ENCODE measurements at places on chromosomes 12 and 14.
A peak's percentile ranks its signal among the peaks of the same experiment; 100 is the strongest.

GRCh38 chr14:63204407-63205043 is at the start of gene RHOJ:
TSS of gene RHOJ (plus strand) at chr14:63204443. CDS start at chr14:63204870, 427 bp downstream.
- DNase-seq, result no peak

DNA sequence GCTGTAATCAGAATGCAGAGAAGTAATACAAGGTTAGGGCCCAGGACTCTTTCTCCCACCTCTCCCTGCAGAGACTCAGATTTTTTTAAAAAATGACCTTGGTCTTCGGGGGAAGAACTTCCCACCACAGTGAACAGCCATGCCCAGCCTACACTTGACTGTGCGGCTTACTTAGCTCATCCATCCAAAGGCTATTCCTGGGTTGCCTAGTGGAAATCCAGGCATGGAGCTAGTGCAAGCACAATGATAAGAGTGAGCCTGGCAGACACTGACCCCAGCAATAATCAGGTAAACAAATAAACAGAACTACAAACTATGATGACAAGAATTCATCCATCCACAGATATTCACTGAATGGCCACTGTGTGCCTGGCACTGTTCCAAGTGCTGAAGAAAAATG is 14.7 kb downstream of the SERPINA5 start:
- no peak for DNase-seq

GRCh38 chr12:131796754-131797587 is 31.2 kb upstream of the MMP17 start:
- DNase-seq, result no peak

GRCh38 chr12:116884871-116885270 is 3.6 kb upstream of the HRK start:
- DNase-seq, result no peak

DNA sequence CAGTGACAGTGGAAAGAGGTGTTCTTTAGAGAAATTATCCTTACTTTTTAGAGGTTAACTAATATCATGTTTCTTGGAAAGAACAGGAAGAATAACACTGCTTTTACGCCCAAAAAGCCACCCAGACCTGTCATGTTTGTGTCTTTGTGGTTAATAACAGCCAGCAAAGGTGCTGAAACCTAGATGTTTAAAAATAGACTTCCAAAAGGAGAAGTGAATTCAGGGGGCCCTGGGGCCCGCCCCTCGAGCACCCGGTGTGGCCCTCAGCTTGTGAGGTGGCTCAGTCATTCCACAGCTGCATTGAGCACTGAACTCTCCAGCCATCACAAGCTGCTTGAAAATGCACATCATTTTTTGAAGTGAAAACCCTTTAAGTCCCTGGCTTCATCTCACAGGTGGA is 20.8 kb upstream of the AMN start:
- DNase-seq, result no peak

DNA sequence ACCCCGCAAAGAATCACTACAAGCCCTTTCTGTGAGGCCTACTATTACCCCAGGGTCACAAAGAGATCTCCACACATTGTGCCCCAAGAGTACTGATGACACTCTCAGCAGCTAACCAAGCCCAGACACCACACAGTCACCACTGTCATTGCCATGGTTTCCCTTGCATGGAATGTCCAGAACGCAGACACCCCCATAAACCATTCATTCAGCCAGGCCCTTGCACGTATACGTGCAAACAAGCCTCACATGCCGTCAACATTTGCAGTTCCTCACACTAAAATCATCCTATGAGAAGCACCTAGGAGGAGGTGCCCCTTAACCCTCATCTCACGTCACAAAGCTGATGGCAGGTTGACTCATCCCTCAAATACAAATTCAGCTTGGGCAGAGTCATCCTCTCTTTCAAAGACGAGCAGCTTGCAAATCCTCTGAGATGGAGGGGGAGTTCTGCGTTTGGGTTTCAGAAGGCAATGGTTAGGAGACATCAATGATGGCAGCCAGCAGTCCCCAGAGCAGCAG is 17.1 kb upstream of the KRT77 start:
- DNase-seq, result no peak

- DNase-seq, result no peak
Observed at GRCh38 chr12:49635656-49636055, 12.3 kb downstream of the PRPF40B start.

DNA sequence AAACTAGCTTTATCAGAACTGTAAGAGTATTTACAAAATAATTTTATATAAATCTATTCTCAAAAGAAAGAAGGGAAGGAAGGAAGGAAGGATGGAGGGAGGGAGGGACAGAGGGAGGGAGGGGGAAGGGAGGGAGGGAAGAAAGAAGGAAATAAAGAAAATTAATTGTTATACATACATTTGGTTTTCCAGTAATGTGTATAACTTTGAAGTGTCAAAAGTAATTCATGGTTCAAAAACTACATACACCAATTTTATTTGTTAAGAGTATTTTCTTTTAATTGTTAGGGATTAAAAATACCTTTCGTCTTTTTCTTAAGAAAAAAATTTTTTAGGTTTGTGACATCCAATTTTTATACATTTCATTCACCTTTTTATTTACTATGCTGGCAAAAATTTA is 17.5 kb upstream of the KCNC2 start:
- DNase-seq, result no peak

GRCh38 chr12:52255926-52256583 is 18.4 kb upstream of the KRT86 start:
- no peak for DNase-seq

DNA sequence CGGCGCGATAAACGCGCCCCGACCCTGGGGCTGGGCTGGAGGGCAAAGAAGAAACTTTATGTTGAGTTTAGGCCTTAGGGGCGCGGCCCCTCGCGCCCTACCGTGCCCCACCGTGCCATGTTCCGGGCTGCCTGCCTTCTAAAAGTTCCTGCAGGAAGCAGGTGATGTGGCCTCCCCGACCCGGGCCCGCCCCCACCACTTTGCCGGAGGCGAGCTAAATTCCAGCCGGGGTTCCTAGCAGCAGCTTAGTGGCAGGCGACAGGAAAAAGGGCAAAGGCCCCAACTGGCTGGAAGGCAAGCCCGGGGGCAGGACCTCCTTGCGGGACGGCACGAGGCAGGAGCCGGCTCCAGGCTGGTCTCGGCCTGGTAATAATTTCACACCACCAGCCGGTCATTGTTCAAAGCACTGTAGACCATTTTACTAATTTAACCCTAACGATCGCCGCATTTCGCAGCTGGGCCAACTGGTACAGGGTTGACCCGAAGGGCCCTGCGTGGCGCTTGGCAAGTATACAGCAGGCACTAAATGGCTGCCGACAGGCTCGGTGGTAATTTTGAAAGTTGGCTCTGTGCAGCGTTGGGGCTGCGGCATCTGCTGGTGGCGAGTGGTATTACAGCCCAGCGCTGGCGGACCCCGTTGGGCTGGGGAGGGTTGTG is 895 bp upstream of the CCDC88C start:
- peak; percentile 86 for DNase-seq

GRCh38 chr14:53655080-53655785 is 301.4 kb downstream of the BMP4 start:
- DNase-seq, result no peak

GRCh38 chr12:104510145-104510872 is 53.6 kb downstream of the CHST11 start:
- no peak for DNase-seq

- DNase-seq, result no peak
Observed at GRCh38 chr12:123656392-123656791, 14.5 kb upstream of the TCTN2 start.

- no peak for DNase-seq
Observed at GRCh38 chr14:77436042-77436441, 12.7 kb upstream of the NOXRED1 start.

DNA sequence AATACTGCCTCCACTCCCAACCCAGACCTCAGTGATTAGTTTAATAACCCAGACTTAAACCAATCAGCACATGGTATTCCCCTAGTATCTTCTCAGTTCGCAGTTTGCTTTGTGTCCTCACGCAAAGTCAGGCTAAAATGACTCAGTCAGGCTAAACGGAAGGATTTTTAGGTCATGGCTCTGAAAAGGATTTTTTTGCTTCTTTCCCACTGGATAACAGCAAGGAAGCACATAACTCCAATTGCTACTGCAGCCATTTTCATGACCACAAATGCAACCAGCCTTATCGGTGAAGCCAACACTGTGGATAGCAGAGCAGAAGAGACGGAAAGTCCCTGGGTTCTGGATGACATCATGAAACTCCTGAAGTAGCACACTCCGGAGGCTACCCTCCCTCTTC is 67.7 kb downstream of the ZC3H14 start:
- no peak for DNase-seq

DNA sequence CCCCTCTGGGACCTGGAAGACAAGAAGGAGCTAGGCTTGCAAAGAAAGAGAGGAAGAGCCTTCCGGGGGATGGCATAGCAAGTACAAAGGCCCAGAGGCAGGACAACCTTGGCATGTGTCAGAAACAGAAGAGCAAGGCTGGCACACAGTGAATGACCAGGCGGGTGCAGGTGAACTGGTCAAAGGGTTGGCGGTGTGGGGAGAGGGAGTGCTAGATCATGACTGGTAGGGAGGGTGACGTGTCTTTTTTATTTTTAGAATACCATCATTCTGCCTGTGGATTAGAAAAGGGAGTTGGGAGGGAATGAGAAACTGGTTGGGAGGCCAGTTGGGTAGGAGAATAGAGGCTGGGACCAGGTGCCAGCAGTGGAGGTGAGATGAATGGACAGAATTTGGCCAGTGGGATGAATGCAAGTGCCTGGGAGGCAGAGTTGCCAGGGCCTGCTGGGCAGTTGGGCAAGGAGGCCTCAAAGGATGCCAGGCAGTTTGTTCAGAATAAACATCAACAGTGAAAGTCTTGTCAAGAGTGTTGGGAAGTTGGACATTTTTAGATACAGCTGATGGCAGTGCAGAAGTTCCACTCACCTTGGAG is 168.3 kb downstream of the CACNA1C start:
- DNase-seq, result no peak

- no peak for DNase-seq
Observed at GRCh38 chr12:117035287-117035686, 63.9 kb downstream of the TESC start.

- DNase-seq, result peak; percentile 18
Observed at GRCh38 chr14:86654558-86655184, 1124.7 kb downstream of the FLRT2 start.

DNA sequence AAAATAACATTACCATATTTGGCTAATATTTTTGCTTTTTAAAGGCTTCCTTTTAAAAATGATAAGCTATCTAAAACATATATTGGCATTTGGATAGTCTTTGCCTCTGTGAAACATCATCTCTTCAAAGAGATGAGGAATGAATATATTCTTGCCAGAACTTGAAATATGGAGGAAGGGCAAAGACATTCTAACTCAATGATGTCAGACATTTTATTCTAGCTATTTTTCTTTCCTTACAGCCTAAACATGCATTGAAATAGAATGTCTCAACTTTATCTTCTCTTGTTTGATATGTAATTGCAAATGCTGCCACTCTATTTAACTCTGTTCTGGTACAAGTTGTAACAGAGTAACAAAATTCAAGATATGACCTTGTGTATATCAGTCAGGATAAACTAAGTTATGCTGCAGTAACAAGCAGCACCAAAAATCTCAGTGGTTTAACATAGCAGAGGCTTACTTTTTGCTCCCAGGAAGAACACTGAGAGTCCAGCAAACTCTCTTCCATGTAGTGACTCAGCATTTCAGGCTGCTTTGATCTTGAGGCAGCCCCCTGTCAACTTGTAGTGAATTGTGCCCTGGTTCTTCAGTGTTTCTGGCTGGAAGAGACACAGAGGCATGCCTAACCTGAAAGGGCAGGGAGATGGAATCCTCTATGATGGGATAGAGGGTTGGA is 11.0 kb downstream of the IRAK3 start:
- DNase-seq, result no peak

GRCh38 chr14:33516898-33517436 is 433.9 kb downstream of the EGLN3 start:
- DNase-seq, result no peak

- no peak for DNase-seq
Observed at GRCh38 chr12:100860611-100861010, 66.0 kb downstream of the ANO4 start.

DNA sequence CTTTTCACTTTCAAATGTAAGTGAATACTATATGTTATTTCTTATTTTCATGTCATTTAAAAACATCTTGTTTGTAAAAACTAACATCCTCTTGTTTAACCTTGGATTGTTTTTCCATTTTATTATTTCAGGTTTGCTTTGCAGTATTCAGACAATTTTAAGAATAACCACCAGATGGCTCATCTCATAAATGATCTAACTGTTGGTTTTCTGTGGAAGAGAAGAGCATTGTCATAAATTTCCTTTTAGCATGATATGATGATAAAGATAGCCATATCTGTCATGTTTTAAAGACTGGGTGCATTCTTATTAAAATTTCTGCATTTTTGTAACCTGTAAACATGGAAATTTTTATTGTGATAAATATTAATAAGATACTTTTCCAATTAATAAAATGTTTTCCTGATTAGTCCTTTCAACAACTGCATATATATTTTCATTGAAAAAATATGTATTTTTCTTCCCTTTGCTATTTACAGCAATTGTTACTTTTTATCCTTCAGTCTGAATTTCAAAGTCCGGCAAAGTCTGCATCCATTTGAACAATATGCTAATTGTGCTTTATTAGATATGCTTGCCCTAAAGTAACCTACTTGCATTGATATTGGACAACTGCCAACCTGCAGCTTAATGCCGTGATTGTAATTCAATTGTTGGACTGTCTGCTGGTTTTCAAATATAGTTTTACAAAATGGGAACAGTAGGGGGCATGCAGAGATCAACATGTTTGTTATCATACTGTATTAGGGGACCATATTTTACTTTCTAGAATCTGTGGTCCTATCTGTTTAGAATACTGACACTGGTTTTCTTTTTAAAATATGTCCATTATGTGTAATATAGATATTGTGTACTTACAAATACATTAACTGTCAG is 163.4 kb downstream of the GARIN6 start:
- DNase-seq, result no peak

DNA sequence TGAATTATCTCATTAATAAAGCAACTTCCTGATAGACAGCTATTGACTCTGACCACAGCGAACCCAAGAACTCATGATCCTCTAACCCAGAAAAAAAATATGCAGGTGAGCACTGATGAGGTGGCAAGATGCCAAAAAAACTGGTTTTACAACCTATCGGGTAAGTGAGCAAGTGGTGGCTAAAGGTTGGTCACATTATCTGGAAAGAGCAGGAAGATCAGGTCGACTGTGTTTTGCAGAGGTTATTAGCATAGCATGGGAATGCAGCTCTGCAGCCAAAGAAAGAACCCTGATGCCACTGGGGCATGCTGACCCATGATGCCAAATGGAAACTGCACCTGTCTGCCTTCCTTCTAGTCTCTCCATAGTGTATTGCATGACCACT is 23.5 kb downstream of the BHLHE41 start:
- DNase-seq, result no peak

GRCh38 chr14:68147303-68147702 is 327.7 kb downstream of the RAD51B start:
- no peak for DNase-seq

DNA sequence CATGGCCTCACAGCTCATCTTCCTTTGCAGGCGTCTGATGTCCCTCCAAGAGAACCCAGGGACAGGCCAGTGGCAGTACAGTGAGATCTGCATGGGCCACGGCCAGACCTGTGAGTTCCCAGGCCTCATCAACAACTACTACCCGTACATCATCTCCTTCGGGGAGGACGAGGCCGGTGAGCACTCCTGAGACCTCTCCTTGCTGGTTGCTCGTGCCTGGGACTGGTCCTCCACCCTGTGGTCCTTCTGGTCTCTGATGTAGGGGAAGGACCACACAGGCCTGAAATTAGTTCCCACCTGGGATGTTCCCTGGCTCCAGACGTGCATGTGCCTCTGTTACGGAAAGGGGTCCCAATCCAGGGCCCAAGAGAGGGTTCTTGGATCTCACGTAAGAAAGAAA is 17.9 kb downstream of the HHIPL1 start:
- no peak for DNase-seq
